ENCODE measurements at places on chromosomes 13 and 19.

DNA sequence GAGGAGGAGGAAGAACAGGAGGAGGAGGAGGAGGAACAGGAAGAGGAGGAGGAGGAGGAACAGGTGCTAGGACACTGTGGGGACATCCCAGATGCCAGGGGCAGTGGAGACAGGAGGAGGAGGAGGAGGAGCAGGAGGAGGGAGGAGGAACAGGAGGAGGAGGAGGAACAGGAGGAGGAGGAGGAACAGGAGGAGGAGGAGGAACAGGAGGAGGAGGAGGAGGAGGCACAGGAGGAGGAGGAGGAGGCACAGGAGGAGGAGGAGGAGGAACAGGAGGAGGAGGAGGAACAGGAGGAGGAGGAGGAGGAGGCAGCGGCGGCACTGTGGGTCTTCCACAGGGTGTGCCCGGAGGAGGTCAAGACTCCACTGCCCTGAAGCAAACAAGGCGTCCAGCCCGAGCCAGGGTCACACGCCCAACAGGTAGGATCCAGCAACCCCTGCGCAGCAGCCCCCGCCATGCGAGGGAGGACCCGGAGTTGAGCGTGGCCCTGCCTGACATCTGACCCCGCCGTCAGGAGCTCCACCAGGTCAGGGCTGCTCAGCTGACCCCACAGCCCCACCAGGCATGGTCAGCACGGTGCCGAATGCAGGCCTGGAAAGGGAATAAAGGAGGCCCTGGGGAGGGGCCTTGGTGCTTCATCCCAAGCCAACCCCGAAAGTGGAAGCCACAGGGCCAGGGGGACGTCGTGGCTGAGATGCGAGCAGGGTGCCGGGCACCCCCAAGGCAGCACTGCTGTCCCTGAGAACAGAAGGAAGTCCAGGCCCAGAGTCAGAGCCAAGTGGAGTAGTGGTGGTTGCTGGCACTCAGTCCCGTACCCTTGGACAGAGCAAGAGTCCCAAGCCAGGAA is 9.2 kb downstream of the SBNO2 start:
- no peak for DNase-seq

DNA sequence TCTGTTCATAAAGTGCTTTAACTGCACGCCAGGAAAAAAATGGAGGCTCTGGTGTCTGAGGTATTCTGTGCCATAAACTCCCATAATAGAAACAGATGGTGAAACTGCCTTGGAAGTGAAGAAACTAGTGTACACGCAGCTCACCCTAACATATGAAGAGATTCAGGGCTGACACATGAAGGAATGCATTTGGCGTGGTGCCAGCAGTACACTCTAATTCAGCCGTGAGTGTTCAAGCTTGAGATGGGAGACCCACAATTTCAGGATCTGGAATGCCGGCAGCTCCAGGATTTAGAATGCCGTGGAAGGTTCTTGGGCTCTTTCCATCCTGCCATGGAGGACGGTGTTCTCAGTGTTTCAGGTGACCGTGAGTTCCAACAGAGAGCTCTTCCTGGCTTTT is 478.4 kb downstream of the TSHZ3 start:
- no peak for DNase-seq

- no peak for DNase-seq
Measured at GRCh38 chr19:33394006-33394722, 20.7 kb downstream of the CEBPG start.

GRCh38 chr13:71540098-71540497 is 326.9 kb downstream of the DACH1 start:
- DNase-seq = no peak

- DNase-seq = peak; percentile 10
Measured at GRCh38 chr19:13537454-13537853, 31.2 kb upstream of the CACNA1A start.

DNA sequence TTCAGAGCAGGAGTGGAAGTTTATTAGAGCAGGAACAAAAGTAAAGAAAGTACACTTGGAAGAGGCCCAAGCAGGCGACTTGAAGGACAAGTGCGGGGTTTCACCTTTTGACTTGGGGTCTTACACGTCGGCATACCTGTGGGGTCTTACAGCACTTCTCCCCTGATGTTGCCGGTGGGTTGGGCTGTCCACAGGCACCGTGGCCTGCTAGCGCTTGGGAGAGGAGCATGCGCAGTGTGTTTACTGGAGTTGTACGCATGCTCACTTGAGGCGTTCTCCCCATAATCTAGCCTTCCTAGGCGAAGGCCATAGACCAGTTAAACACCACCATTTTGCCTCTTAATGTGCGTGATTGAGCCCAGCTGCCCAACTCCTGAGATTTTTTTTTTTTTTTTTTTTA is 25.0 kb upstream of the PLEKHF1 start:
- DNase-seq = no peak

GRCh38 chr19:19402656-19403372 is 2.7 kb upstream of the GATAD2A start:
- no peak for DNase-seq

DNA sequence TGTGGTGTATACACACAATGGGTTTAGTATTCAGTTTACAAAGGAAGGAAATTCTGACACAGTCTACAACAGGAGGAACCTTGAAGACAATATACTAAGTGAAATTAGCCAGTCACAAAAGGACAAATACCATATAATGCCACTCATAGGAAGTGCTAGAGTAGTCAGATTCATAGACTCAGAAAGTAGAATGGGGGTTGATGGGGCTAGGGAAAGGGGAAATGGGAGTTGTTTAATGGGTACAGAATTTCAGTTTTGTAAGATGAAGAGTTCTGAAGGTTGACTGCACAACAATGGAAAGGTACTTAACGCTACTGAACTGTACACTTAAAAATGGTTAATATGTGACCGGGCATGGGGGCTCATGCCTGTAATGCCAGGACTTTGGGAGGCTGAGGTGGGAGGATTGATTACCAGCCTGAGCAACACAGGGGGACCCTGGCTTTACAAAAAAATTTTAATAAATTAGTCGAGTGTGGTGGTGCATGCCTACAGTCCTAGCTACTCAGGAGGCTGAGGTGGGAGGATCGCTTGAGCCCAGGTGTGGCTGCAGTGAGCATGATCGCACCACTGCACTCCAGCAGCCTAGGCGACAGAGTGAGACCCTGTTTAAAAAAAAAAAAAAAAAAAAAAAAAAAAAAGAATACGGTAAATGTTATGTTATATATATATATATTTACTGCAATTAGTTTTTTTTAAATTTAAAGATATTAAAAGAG is 45.0 kb downstream of the SLC15A1 start:
- no peak for DNase-seq

DNA sequence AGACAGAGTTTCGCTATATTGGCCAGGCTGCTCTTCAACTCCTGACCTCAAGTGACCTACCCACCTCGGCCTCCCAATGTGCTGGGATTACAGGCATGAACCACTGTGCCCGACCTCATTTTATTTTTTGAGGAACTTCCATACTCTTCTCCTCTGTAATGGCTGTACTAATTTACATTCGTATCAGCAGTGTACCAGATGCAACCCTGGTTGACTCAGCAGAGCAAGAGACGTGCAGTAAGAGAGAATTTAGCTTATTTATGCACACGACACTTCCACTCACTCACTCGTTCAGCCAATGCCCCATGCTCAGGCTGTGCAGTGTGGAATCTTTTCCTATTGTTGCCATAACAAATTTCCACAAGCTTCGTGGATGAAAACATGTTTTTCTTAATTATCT is 6.9 kb downstream of the KIR3DL3 start:
- no peak for DNase-seq

DNA sequence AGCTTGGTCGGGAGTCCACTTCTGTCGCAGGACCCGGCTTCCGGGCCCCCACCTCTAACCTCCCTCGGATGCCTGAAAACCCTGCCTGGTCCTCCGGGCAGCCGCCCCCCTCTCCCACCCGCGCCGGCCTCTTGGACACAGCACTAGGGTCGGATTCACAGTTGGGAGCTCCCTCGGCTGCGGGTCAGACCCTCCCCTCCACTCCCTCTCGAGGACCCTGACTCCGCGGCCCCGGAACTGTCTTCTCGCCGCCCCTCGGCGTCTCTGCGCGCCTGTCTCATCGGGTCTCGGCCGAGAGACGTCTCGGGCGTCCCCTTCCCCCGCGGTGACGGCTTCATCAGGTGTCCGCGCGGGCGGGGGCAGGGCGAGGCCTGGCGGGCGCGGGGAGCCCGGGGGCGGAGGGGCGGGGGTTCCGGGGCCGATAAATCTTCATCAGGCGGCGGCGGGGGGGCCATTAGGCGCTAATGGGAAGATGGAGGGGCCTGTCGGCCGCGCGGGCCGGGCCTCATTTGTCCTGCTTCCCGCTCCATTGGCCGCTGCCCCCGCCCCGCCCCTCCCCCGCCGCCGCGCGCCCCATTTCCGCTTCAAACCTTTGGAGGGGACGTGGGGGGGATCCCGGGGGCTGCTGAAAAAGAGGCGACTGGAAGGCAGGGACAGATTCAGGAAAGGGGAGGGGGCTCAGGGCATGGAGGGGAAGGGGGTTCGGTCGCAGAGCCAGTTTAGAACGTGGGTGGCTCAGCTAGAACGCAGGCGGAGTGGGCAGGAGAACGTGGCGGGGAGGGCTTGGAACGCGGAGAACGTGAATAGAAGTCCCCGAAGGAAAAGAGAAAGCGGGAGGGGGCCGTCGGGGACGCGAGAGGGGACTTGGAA is 11.8 kb upstream of the ERFL start:
- no peak for DNase-seq

DNA sequence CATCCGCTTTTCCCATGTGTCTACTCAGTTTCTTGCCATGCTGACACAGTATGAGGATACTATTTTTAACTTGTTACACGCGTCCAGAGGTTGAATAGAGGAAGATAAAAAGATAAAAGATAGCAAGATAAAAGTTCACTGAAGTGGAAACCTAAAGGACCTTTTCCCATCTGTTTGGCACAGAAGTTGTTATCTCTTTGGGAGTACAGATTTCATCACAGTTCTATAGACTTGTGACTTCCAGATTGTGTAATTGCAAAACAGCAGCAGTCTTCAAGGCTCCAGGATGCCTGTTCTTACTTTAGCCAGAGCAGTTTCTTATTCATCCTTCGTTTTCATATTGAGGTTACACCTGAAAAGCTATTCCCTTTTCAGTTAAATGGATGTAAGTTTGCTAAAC is 369.2 kb downstream of the GPC5 start:
- DNase-seq = no peak

DNA sequence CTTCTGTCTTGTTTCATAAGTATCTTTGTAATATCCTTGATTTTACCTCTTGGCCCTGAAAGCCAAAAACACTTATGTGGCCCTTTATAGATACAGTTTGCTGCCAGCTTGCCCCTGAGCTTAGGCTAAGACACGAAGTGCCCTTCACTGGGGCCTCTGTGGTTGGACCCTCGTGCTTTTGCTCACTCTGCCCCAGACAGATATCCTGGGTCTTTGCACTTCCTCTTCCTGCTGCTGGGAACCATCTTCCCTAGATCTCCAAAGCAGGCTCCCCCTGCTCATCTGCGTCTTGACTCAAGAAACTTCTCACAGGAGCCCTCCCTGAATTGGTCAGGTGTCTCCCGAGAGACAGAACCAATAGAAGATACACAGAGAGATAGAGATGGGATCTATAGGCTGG is 2.0 kb upstream of the TNFSF14 start:
- DNase-seq = no peak

DNA sequence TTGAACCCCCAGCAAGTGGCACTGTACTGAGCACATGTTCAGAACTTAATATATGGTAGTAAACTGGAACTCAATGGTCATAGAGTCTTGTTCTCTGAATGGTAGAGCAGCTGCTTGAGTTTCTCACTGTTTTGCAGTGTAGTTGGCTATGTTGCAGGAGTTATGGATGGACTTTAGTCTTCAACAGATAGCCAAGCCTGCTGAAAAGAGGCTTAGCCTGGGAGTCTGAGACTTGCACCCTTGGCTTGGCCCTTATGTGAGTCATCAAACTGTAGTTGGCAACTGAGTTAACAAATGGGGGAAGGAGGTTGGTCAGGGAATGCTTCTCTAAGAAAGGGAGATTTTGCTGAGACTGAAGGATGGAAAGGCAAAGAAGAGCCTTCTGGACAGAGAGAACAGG is 62.5 kb downstream of the C13orf42 start:
- DNase-seq = no peak

DNA sequence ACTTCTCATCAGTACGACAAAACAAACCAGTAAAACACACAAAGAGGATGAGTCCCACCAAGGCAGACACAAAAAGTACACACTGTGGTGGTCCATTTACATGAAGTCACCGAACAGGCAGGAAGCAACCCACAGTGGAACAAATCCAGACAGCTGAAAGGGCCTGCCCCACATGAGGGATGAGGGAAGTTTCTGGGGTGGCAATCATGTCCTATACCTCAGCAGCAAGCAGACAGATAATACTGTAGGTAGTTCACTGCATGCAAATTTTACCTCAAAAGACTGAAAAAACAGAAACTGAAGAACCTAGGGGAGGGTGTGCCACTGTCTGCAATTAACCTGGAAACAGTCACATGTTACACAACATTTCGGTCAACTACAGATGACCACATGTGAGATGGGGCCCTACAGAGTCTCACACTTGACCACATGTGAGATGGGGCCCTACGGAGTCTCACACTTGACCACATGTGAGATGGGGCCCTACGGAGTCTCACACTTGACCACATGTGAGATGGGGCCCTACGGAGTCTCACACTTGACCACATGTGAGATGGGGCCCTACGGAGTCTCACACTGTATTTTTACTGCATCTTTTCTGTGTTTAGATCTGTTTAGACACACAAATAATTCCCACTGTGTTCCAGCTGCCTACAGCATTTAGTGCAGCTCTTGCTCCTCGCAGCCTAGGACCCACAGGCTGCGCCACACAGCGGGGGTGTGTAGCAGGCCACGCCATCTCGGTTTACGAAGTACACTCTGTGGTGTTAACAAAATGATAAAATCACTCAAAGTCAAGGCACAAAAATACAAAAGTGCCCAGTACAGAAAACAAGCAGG is 22.2 kb downstream of the PCID2 start:
- no peak for DNase-seq
